ENCODE measurements at places on chromosomes 5 and 9.

DNA sequence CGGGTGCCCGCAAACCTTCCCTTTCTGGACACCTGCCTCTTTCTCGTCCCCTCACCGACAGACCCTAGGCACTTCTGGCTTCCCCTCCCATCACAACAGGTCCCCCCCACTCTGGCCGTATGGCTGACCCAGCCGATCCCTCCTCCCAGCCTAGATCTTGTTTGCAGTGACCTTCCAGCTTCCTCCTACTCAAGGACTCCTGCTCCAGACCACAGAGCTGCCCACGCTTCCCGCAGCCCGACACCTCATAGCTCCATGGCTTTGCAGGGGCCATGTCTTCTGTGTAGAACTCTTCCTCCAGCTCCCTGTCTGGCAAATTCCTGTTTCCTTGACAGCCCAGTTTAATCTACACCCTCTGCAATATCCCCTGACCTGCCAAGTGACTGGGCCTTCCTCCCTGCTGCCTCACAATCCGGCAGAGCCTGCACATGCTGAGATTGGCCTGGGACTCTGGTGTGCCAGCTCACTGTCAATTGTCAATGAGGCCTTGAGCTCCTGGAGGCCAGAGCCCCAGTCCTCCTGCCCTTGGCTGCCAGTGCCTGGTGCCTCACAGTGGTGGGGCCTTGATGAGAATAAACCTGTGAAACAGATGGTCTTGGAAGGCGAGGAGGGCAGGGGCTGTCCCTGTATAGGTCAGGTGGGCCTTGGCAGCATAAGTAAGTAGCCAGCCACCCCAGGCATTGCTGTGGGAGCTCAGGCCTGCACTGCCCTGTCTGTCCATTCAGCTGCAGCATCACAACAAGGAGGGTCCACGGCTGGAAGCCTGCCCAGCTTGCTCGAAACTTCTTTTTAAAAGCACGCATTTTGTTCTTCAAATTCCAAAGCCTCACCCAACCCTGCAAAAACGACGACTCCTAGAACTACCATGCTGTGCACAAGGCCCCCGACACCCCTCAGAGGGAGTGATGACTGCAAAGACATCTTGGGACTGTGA is 50.5 kb downstream of the GADD45G start:
- no peak for DNase-seq

DNA sequence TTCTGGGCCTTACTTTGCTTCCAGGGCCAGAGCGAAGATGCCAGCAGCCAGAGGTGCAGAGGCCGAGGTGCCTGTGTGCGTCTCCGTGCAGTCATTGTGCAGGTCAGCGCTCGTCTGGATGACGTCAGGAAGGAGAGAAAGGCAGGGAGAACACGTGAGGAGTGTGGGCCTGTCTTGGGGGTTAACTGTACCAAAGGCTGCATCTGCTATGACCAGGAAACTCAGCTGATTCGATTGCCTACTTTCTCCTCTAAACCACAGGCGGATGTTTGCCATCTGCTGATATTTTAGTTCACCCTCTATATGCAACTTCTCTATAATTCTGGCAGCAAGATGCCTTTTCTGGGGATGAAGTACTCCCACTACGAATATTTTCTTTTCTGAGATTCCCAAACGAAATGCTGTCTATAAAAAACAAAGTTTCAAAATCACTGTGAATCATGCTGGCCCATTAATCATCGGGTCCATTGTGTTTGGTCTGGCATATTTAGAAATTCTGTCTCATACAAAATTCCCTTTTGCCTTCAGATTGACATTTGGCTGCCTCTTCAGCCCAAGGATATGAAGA is 24.8 kb downstream of the PCSK1 start:
- no peak for DNase-seq

DNA sequence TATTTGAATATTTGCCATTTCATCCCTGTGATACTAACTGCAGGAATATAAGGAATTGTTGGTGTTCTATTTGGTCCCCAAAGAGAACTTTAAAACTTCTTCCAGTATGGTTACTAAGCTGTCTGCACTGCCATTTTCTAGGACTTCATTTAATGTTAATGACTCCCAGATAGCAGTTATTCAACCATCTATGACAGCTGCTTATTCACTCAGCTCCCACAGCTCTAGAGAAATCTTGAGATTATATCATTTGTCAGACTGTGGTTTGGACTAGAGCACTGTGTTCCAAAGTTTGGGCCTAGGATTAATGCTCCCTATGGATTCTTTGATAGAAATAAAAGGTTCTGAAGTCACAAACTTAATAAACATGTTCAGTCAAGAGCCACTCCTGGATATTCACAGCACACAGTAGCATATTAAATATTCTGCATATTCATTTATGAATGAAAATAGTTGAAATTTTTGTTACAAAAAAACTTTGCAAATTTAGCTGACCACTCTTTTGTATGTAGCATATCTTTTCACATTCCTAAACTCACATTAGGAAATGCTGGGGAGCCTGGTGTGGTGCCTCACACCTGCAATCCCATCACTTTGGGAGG is 173.7 kb downstream of the NFIB start:
- no peak for DNase-seq

GRCh38 chr5:143262393-143263174 is 140.9 kb downstream of the NR3C1 start:
- no peak for DNase-seq

DNA sequence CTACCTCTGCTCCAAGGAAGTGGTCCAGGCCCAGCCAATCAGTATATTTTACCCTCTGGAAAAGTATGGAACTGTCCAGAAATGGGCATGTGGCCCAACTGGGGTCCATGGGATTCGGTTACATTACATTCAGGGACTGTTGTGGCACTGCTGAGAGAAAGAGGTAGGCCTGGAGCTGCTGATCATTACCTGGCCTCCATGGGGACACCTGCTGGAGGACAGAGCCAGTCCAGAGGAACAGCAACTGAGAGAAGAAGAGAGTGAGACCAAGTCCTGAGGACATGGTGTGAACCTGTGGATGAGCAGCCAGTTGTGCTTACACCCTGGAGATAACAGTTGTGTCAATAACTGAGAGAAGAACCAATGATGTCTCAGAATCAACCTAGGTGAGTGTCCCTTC is 48.2 kb downstream of the HMHB1 start:
- no peak for DNase-seq

DNA sequence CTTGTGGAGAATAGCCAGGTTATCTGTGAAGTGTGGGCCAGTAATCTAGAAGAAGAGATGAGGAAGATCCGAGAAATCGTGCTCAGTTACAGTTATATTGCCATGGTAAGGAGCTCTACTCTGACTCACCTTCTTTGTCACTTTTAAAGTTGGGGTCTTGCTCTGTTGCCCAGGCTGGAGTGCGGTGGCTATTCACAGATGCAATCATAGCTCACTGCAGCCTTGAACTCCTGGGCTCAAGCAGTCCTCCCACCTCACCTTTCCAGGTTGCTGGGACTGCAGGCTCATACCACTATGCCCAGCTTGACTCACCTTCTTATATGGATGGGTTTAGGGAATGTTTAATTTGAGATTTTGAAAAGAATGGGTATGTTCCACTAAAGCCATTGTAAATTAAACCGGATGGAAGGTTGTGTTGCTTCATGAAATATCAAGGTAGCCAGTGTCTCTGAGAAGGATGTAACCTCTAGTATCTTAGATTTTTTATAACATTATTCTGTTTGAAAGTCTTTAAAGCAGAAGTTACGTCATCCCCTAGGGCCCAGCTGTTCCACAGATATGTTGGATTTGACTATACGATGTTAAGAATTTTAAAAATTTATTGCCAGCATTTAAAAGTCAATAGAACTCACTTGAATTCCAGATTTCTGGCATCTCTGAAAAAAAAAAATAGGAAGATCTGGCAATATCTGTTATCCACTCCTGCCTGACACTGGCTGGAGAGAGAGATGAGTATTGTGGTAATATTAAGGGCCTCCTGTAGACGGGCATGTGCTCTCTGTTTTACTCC is 5.1 kb downstream of the CNOT8 start:
- no peak for DNase-seq

- DNase-seq = no peak
These were observed 588.9 kb downstream of the MAT2B start for GRCh38 chr5:164094291-164094690.

DNA sequence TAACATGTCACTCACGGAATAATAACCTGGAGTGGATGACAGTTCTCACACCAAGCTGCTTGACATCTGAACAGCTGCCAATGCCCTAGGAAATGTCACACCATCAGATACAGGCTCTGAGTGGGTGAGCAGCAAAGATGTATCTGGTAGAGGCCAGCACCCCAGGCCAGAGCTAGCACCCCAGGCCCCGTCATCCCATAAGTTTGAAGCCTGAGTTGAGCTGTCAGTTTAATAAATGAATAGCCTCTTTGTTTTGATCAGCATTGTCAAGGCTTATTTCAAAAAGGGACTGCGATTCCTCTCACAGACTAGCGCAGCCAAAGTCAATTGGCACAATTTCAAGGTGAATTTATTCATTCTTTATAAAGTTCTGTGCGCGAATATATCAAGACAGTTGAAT is 1327.1 kb downstream of the MAT2B start:
- no peak for DNase-seq

- no peak for DNase-seq
These were observed 272.5 kb downstream of the GADD45G start for GRCh38 chr9:89877051-89878002.

DNA sequence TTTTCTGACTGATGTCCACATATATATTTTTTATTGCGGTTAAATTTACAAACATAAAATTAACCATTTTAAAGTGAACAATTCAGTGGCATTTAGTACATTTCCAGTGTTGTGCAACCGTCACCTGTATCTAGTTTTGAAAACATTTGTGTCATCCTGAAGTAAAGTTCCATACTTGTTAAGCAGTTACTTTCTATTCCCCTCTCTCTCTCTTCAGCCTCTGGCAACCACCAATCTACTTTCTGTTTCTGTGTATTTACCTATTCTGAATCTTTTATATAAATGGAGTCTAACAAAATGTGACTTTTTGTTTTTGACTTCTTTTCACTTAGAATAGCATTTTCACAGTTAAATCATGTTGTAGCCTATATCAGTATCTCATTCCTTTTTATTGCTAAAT is 480.1 kb upstream of the SMARCA2 start:
- DNase-seq = no peak

GRCh38 chr5:164679461-164679860 is 1174.0 kb downstream of the MAT2B start:
- no peak for DNase-seq

GRCh38 chr5:92864591-92864990 is 716.4 kb downstream of the NR2F1-AS1 start:
- DNase-seq = no peak

DNA sequence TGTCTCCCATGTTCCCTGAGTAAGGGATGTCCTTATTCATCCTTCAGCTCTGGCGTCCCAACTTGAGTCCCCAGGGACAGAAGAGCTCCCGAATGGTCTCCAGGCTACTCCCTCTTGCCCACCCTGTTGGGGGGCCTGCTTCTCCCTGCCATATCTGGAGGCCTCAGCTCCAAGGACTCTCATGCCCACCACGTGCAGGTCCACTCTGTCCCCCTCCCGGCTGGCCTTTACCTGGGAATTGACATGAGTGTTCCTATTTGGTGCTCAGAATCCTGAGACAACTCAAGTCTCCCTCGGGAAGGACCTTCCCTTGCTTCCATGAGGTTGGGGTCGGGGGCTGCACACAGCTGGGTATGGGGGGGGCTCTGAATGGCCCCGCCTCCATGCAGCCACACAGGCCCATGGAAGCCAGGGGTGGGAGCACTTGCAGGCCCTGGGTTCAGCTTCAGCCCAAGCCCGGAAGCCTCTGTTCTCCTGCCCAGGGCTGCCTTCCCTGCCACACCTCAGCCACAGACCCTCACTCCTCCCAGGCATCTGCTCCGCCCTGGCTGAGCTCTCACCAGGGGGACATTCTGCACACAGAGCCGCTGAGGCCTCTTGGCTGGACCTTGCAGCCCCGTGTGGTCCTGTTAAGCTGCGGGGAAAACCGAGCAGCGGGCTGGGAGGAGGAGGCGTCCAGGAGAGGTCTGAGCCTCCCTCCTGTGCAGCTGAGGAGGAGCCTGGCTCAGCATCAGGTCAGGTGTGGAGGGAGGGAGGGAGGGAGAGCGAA is 121.9 kb downstream of the PHF2 start:
- DNase-seq = no peak

DNA sequence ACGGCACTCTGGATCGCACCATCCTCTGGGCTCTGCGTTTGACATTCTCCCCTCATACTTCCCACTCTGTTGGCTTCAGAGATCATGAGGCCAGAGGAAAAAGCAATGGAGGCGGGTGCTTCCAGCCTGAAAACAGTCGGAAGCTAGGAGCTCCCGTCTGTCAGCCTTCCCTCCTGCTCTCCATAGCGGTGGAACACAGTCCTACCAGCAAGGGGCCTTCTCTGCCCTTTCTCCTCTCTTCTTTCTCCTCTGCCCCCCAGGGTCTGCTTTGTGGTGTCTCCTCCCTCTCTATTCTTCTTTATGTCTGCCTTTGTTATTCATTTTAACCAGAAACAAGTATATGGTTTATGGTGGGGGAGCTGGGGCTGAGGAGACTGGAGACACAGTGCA is 152.5 kb upstream of the NFIB start:
- DNase-seq = no peak

DNA sequence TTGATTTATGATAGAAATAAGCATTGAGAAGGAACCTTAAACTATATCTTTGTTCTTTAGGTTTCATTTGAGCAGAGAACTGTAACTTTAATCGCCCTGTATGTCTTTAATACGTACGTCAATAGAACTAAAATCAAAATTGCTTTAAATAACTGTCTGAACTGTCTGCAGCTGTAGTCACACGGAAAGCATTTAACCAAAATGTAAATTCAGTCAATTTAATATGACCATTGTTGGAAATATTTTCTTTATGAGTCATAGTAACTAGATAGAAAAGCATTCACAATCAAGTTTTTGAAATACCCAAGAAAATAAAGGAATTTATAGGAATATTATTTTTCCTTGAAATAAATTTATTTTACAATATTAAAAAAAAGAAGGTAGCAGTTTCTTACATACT is 157.1 kb upstream of the CDH6 start:
- no peak for DNase-seq

GRCh38 chr5:150670948-150671310 is 9.9 kb downstream of the MYOZ3 start:
- no peak for DNase-seq

GRCh38 chr5:31741496-31741895 is 102.6 kb downstream of the PDZD2 start:
- DNase-seq = no peak

GRCh38 chr5:66710557-66711088 is 114.4 kb downstream of the MAST4 start:
- no peak for DNase-seq
